Activated naive CD4-positive, alpha-beta T cell (primary cell): ENCODE measurements at places on chromosomes 1 and 21.

- DNase-seq = no peak
Measured at GRCh38 chr1:248818505-248819374, 7.0 kb downstream of the SH3BP5L start.

DNA sequence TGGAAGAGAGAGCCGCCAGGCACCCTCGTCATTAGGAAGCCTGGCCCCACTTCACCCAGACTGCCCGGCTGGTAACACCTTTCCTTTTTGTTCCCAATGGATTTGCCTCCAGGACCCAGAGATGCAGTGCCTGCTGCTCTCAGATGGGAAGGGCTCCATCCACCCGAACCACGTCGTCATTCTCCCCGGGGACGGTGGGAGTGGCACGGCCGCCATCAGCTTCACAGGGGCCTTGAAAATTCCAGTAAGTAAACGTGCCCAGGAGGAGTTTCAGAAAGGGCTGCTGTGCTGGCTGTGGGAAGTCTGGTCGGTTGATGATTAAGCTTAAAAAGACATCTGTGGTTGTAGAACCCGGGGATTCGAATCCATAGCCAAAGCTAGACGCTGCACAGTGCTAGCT, 45.2 kb downstream of the SLC37A1 start:
- no peak for DNase-seq

DNA sequence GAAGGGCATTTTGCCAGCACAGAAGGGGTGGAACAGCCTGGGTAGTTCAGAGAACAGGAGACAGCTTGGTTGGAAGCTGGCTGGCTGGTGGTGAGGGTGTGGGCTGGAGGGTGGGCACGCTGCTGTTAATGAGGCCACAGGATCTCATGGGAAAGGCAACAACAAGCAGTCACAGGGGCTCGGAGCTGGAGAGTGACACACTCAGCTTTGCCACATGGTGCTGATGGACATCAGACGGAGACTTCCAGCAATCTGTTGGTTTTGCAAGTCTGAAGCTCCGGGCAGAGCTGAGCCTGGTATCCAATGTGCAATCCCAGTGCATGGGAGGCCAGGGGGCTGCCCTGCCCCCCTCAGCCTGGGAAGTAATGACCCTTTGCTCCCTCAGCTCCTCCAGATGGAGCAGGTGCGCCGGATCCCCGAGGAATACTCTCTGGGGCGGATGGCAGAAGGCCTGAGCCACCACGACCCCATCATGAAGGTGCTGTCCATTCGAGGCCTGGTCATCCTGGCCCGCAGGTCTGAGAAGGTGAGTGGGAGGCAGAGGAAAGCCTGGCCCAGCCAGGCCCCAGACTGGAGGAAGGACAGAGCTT, 15.6 kb upstream of the TTC4 start:
- no peak for DNase-seq

DNA sequence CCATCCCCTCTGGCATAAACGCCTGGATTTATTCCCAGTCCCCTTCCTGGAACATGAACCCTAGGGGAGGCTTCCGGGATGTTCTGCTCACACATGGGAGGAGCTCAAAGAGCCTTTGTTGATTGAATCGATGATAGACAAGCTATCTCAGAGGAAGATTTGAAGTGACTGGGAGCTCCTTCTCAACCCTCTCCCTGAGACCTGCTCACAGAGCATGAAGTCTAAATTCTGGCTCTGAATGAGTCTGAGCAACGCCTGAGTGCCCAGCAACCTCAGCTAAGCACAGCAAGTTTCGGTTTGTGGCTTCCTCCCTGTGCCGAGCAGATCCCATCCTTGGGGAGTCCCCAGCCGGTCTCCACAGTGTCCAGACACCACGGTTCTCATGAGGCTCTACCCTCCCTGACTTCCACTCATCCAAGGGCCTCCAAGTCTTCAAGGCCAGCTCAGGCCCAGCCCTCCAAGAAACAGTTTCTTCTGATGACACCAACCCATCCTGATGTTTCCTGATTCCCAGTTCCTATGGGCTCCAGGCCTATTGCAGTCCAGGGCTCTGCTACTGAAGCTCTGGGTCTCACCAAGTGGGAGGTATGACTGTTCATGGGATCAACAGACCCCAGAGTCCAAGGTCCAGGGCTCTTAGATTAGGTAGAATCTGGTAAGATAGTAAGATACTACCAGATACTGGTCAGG, 190.8 kb downstream of the DYRK1A start:
- no peak for DNase-seq
